PC-3 (cell line): ENCODE measurements at places on chromosomes 7 and 10. TPM values are rescaled to one million over a fixed set of nuclear protein-coding genes. Genes with fewer than 3 reads are reported as not detected.

- H3K4me3 ChIP-seq: no peak overlapping the region
- no peaks in the 10 kb centered on the region for H3K27me3 ChIP-seq
- no peak overlapping the region for H3K27ac ChIP-seq
- no peaks in the 10 kb centered on the region for H3K4me1 ChIP-seq
- DNase-seq: no peak
- no peaks in the 10 kb centered on the region for H3K36me3 ChIP-seq
Observed at GRCh38 chr10:111821871-111822270, 361.7 kb downstream of the GPAM start.

DNA sequence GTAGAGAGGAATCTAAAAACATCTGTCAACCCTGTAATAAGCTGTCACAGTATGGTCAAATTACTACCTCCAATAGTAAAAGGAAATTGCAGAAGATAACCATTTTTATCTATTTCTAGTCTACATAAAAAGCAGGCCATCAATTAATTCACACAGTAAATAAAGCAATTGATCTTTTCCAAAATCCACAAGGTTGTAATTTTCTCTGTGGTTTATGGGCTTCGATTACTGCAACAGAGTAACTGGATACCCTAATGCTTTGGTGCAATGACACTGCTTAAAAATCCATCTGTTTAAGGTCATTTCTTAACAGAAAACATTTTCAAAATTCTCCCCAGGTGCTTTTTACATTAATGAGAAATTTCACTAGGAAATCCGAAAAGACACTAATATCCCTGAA is 23.9 kb downstream of the ESYT2 start:
- H3K4me1 ChIP-seq: peaks cover 19% of the 10 kb centered on the region
- H3K27ac ChIP-seq: no peak overlapping the region
- no peaks in the 10 kb centered on the region for H3K27me3 ChIP-seq
- peaks cover 15% of the 10 kb centered on the region for H3K36me3 ChIP-seq

GRCh38 chr10:69810097-69810496 is 8.4 kb downstream of the COL13A1 start:
- peaks cover 30% of the 10 kb centered on the region for H3K4me1 ChIP-seq
- H3K4me3 ChIP-seq: no peak overlapping the region
- H3K36me3 ChIP-seq: peaks cover 40% of the 10 kb centered on the region

MSS51 gene
- total RNA-seq: 3.2 and 3.5 TPM in 2 replicates

DNA sequence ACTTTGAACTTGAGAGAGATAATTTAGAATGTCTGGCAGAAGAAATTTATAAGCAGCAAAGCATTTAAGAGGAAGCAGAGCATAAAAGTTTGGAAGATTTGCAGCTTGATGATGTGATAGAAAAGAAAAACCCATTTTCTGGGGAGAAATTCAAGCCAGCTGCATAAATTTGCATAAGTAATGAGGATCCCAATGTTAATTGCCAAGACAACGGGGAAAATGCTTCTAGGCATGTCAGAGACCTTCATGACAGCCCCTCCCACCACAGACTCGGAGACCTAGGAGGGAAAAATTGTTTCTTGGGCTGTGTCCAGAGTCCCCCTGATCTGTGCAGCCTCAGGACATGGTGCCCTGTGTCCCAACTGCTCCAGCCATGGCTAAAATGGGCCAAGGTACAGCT is 263.6 kb upstream of the POT1 start:
- H3K4me1 ChIP-seq: no peaks in the 10 kb centered on the region
- H3K27ac ChIP-seq: no peak overlapping the region
- no peaks in the 10 kb centered on the region for H3K27me3 ChIP-seq
- no peaks in the 10 kb centered on the region for H3K36me3 ChIP-seq
- no peak overlapping the region for H3K4me3 ChIP-seq

DNA sequence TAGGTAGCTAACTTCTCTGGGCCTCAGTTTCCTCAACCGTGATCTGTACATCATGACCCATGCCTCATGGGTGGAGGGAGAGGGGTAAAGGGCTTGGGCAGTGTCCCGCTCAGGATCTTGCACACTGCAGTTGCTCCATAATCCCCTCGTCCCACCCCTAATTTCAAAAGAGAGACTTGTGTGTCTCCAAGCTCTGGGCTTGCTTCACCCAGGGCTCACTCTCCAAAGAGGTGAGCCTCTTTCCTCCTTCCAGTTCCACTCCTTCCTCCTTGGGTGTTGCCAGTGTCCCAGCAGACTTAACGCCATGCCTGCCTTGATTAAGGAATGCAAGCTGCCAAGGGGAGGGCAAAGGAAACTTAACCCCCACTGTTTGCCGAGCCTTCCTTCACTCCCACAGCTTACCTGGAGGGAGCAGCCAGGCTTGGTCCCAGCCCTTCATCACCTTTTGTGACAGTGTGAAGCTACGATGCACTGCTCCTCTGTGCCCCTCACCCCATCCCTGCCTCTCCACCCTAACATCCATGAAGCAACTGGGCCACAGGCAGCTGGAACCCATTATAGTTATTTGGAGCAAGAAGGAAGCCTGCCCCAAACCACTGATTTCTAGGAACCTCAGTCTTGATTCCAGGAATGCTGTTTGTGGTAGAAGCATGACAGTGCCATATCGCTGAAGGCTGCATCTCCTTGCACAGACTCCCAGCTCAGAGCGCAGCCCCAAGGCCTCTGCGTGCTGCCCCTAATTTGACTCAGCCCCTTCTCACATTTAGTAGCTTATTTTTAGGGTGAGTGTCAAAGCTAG is 363.3 kb downstream of the TNS3 start:
- H3K27ac ChIP-seq: no peak overlapping the region
- DNase-seq: no peak
- no peaks in the 10 kb centered on the region for H3K4me1 ChIP-seq
- no peaks in the 10 kb centered on the region for H3K36me3 ChIP-seq

DNA sequence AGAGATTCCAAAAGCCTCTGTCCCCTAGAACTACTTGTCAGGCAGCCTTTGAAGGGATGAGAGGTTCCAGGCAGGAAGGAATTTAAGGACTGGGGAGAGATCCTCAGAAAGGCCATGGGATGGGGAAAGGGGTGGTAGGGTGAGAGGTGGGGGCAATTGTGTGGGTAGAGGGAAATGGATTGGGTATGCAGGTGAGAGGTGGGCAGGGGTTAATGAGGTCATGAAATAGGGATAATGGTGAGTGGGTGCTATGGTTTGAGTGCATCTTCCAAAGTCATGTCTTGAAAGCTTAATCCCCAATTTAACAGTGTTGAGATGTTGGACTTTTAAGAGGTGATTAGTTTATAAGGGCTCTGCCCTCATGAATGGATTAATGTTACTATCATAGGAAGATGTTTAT is 383.5 kb downstream of the PLXNA4 start:
- 0 out of 2 replicates have a peak, but pooled peaks cover 5% of the 10 kb centered on the region for H3K27me3 ChIP-seq
- DNase-seq: no peak
- no peak overlapping the region for H3K27ac ChIP-seq
- H3K4me3 ChIP-seq: no peak overlapping the region
- no peaks in the 10 kb centered on the region for H3K36me3 ChIP-seq

CACNB2 gene
- 0.07 TPM in 1 of 2 replicates, not detected in the other for total RNA-seq

CPA2 gene
- not detected in 2 replicates for total RNA-seq

CYP3A7 gene
- total RNA-seq: not detected in 2 replicates

- no peaks in the 10 kb centered on the region for H3K36me3 ChIP-seq
- no peaks in the 10 kb centered on the region for H3K27me3 ChIP-seq
- H3K4me3 ChIP-seq: no peak overlapping the region
- no peak overlapping the region for H3K27ac ChIP-seq
- peaks cover 6% of the 10 kb centered on the region for H3K4me1 ChIP-seq
Observed at GRCh38 chr10:53536322-53536721, 763.7 kb upstream of the MBL2 start.

AOAH gene
- not detected in 2 replicates for total RNA-seq

GRCh38 chr7:70553364-70553763 is 578.6 kb upstream of the GALNT17 start:
- H3K4me3 ChIP-seq: no peak overlapping the region
- no peaks in the 10 kb centered on the region for H3K27me3 ChIP-seq
- no peaks in the 10 kb centered on the region for H3K36me3 ChIP-seq
- no peak overlapping the region for H3K27ac ChIP-seq
- no peaks in the 10 kb centered on the region for H3K4me1 ChIP-seq

DNA sequence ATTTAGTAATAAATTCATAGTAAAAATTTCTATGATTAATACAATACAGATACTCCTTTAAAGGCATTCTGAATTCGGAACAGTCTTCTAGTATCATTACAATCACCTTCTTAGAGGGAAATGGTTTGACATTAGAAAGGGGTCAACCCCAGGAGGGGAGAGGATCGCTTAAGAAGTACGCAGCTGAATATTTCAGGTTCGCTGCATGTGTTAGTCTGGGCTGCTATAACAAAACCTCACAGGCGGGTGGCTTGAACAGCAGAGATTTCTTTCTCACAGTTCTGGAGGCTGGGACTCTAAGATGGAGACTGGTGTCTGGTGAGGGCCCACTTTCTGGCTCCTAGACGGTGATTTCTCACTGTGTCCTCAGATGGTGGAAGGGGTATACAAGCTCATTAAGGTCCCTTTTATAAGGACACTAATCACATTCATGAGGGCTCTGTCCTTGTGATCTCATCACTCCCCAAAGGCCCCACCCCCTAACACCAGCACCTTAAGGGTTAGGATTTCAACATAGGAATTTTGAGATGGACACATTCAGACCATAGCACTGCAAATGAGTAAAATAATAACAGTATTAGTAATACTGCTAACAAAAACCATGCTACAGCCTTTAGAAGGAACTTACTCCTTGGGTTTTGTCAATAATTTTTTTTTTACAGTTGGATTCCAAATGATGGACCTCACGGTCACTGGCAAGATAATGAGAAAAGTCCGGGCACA is 34.0 kb downstream of the GNA12 start:
- no peaks in the 10 kb centered on the region for H3K36me3 ChIP-seq
- no peak overlapping the region for H3K27ac ChIP-seq
- H3K27me3 ChIP-seq: no peaks in the 10 kb centered on the region
- DNase-seq: peak; percentile 25

GRCh38 chr7:24036033-24036412 is 248.0 kb upstream of the NPY start:
- DNase-seq: no peak
- no peaks in the 10 kb centered on the region for H3K27me3 ChIP-seq
- no peaks in the 10 kb centered on the region for H3K36me3 ChIP-seq
- H3K4me1 ChIP-seq: no peaks in the 10 kb centered on the region

PNLIPRP2 gene
- not detected in 2 replicates for total RNA-seq

ZPBP gene
- total RNA-seq: not detected in 2 replicates

AGAP6 gene
- total RNA-seq: 35.9 and 38.5 TPM in 2 replicates

DNA sequence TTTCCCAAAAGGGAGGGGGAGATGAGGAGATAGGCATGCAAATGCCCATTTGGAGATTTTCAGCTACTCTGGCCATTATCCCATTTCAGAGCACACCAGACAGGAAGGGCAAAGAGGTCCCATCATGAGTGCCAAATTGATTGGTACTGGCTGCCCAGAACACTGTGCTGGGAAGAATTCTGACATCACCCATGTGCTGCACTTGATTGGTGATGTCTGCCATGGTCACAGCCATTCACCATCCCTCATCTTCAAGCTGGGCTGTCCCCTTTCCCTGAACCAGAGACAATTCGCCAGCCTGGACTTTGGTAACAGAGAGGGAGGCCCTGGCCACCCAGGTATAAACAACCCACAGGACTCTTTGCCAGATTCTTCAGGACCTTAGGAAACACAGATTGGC is 23.2 kb upstream of the RADIL start:
- H3K27me3 ChIP-seq: peaks cover 5% of the 10 kb centered on the region; the same call in 1 of the 2 replicates
- no peaks in the 10 kb centered on the region for H3K4me1 ChIP-seq
- H3K4me3 ChIP-seq: no peak overlapping the region
- no peak overlapping the region for H3K27ac ChIP-seq
- DNase-seq: no peak

C10orf62 gene
- not detected in 2 replicates for total RNA-seq

- no peaks in the 10 kb centered on the region for H3K36me3 ChIP-seq
- H3K27me3 ChIP-seq: no peaks in the 10 kb centered on the region
- DNase-seq: no peak
- peaks cover 24% of the 10 kb centered on the region for H3K4me1 ChIP-seq
- H3K27ac ChIP-seq: no peak overlapping the region
Observed at GRCh38 chr7:80895056-80895455, 23.8 kb downstream of the SEMA3C start.

DNA sequence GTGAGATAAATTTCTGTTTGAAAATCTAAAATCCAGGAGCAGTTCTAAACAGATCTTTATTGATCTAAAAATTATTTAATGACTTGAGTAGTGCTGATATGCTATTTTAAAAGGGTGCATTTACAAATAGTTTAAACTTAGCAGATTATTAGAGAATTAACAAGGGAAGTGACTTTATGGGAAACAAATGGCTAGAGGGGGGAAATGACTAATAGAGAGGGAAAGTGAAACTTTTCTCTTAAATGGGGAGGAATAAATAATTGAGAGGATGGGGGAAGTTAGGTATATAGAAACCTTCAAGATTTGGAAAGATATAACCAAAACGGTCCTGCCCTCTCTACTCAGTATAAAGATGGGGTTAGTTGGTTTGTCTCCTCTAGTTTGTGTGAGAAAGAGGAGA is 90.1 kb upstream of the ARMC3 start:
- no peaks in the 10 kb centered on the region for H3K4me1 ChIP-seq
- DNase-seq: no peak

- no peak overlapping the region for H3K4me3 ChIP-seq
- H3K27me3 ChIP-seq: no peaks in the 10 kb centered on the region
- no peak for DNase-seq
Observed at GRCh38 chr7:131051304-131051703, 276.4 kb upstream of the MKLN1 start.

DNA sequence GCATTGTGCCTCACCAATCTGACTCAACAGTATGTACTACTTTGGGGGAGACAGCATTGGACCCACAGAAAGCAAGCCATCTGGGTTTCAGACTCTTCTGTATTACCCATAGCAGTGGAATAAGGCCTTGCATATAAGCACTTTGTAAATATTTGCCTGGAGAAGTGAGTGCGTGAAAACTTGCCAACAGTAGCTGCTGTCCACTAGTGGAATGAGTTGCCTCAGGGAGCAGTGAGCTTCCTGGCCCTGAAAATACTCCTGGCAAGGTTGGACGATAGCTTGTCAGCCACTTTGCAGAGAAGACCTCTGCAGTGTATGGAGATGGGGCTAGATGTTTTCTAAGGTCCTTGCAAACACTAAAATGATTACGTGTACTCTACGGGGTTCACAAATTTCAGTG is 21.6 kb downstream of the GARS1 start:
- H3K4me3 ChIP-seq: no peak overlapping the region
- H3K27ac ChIP-seq: no peak overlapping the region
- no peaks in the 10 kb centered on the region for H3K27me3 ChIP-seq
- H3K4me1 ChIP-seq: no peaks in the 10 kb centered on the region
- DNase-seq: no peak

- no peaks in the 10 kb centered on the region for H3K36me3 ChIP-seq
- peaks cover 39% of the 10 kb centered on the region for H3K4me1 ChIP-seq
- H3K27me3 ChIP-seq: no peaks in the 10 kb centered on the region
- no peak overlapping the region for H3K27ac ChIP-seq
Observed at GRCh38 chr7:155237297-155237696, 60.4 kb upstream of the INSIG1 start.

- no peak overlapping the region for H3K4me3 ChIP-seq
- DNase-seq: no peak
- no peak overlapping the region for H3K27ac ChIP-seq
- H3K27me3 ChIP-seq: peaks cover 16% of the 10 kb centered on the region; the same call in 1 of the 2 replicates
- H3K36me3 ChIP-seq: no peaks in the 10 kb centered on the region
- H3K4me1 ChIP-seq: no peaks in the 10 kb centered on the region
Observed at GRCh38 chr7:159207393-159207792, 62.7 kb upstream of the VIPR2 start.

TMEM248 gene
- total RNA-seq: 61.1 and 66.1 TPM in 2 replicates

INPP5F gene
- total RNA-seq: 8.1 and 8.2 TPM in 2 replicates
